H7 (cell line): ENCODE measurements at places on chromosomes 4 and X. TPM values are rescaled to one million over a fixed set of nuclear protein-coding genes. Genes with fewer than 3 reads are reported as not detected.

Gene TMEM150C
- total RNA-seq: 2.4 and 3.3 TPM in 2 replicates

Gene SSX2
- 0.45 TPM in 1 of 2 replicates, not detected in the other for total RNA-seq

Gene JCHAIN
- not detected in 2 replicates for total RNA-seq

Gene SH2D1A
- total RNA-seq: not detected in 2 replicates

Gene SPANXB1
- total RNA-seq: not detected in 2 replicates

Gene DNAAF6
- total RNA-seq: not detected in 2 replicates

Gene ZFYVE28
- total RNA-seq: 2.1 and 5.7 TPM in 2 replicates

- no peak for DNase-seq
Observed at GRCh38 chr4:20381005-20381404, 129.3 kb downstream of the SLIT2 start.

DNA sequence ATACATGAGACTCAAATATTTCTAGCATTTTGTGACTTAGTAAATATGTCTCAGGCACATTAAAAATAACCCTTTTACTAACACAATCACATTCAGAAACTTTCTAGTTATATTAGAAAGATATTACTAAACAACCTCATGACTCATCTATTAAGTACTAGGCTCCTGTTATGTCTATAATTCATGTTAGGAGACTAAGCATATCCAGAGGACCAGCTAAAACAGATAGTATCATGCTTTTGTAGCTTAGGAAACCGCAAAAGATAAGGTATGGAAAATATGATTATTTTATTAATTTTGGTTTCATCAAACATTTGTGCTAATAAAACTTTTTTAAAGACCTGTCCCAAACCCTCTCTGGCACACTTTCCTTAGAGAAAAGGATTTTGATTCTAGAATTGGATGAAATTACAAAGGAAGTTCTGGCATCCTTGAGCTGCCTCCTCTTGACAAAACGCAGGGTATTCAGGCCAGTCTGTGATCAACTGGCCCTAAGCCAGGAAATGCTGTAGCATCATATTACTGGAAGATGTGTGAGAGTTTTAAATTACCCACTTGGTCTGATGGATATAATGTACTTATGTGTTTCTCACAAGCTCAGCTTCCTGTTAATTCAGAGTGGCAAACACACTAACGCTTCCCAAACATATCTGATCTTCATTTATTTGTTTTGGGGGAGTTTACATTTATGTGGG, 60.4 kb downstream of the NRK start:
- no peak for DNase-seq

DNA sequence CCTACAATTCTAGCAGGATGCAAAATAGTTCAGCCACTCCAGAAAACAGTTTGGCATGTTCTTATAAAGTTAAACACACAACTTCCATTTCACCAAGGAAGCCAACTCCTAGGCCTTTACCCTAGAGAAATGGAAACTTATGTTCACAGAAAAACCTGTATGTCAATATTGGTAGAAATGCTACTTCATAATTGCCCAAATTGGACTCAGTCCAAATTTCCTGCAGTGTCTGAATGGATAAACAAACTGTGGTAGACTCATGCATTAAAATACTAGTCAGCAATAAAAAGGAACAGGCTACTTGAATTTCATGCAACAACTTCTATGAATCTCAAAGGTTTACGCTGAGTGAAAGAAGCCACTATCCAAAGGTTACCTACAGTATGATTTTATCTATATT, 1738.8 kb upstream of the IGFBP7 start:
- DNase-seq: no peak

- DNase-seq: no peak
Observed at GRCh38 chr4:40722576-40723161, 27.1 kb upstream of the NSUN7 start.

DNA sequence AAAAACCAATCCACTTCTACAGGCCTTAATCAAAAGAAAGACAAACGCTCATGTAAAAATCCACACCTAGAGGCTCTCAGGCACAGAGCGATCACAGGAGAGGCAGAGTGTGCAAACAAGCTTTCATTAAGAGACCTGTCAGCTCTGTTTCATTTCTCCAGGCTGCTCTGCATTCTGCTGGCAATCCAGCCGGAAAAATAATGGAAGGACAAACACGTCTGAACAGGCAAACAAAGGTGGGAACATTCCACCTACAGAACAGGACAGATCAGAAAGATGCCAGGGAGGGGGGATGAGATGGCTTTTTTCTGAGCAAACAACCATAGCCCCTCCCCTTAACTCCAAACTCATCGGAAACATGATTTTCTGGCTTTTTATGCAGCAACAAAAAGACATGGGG, 9.7 kb downstream of the SOD3 start:
- DNase-seq: no peak

GRCh38 chr4:32499171-32499570, 1779.0 kb downstream of the PCDH7 start:
- DNase-seq: no peak

DNA sequence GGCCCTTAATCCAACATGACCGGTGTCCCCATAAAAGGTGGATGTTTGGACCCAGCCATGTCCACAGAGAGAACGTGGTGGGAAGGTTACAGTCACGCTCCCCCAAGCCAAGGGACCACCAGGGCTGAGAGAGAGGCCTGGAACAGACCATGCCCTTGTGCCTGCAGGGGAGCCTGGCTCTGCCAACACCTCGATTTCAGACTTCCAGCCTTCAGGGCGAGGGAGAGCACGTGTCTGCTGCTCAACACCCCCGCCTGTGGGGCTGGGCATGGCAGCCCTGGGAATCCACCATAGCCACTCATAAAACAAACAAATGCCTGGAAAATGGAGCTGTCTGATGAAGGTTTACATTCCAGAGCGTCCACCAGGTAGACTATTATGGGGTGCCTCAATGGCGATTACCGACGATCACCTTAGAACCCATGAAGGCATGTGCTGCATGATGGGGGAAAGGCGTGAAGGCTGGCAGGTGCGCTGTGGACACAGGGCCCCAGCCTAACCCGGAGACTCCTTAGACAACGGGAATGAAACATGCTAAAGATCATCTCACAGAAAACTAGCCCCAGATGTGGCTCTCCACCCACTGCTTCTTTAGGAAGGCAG, 42.3 kb upstream of the HMX1 start:
- DNase-seq: peak; percentile 37

DNA sequence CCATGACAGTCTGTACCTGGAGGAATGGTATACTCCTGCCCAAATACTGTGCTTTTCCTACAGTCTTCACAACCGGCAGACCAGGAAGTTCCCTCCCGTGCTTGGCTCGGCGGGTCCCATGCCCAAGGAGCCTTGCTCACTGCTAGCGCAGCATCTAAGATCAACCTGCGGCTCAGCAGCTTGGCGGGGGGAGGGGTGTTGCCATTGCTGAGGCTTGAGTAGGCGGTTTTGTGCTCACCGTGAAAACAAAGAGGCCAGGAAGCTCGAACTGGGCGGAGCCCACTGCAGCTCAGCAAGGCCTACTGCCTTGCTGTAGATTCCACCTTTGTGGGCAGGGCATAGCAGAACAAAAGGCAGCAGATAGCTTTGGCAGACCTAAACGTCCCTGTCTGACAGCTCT, 152.7 kb downstream of the TEX11 start:
- peak; percentile 11 for DNase-seq

- peak; percentile 9 for DNase-seq
Observed at GRCh38 chrX:101999644-102000539, 68.1 kb upstream of the ZMAT1 start.

DNA sequence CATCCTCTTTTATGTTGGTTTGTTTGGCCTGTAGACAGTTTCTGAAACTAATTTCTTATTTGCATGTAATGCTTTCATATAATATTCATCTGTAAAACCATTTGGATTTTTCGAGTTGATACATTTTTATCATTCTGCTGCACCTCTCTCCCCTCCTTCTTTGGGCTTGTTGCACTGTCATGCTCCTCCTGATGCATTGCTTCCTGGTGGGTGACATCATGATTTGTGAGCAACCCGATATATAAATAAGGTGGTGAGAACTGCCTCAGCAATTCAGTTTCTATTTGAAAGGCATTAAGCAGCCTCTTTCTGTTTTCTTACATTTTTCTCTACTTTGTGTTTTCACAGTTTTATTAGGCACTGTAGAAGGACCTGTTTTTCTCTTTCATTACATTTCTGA, 515.7 kb downstream of the RPA4 start:
- DNase-seq: no peak
